ENCODE measurements at places on chromosomes 11 and 22. TPM values are rescaled to one million over a fixed set of nuclear protein-coding genes. Genes with fewer than 3 reads are reported as not detected.

The EFEMP2 gene
- polyA plus RNA-seq = 102 TPM

The OR9G4 gene
- not detected for polyA plus RNA-seq

The PANX2 gene
- polyA plus RNA-seq = 1.3 TPM

- DNase-seq = no peak
Observed at GRCh38 chr11:34280945-34281872, 76.6 kb downstream of the ABTB2 start.

- no peak for DNase-seq
Observed at GRCh38 chr22:19271856-19272535, 19.5 kb downstream of the CLTCL1 start.

DNA sequence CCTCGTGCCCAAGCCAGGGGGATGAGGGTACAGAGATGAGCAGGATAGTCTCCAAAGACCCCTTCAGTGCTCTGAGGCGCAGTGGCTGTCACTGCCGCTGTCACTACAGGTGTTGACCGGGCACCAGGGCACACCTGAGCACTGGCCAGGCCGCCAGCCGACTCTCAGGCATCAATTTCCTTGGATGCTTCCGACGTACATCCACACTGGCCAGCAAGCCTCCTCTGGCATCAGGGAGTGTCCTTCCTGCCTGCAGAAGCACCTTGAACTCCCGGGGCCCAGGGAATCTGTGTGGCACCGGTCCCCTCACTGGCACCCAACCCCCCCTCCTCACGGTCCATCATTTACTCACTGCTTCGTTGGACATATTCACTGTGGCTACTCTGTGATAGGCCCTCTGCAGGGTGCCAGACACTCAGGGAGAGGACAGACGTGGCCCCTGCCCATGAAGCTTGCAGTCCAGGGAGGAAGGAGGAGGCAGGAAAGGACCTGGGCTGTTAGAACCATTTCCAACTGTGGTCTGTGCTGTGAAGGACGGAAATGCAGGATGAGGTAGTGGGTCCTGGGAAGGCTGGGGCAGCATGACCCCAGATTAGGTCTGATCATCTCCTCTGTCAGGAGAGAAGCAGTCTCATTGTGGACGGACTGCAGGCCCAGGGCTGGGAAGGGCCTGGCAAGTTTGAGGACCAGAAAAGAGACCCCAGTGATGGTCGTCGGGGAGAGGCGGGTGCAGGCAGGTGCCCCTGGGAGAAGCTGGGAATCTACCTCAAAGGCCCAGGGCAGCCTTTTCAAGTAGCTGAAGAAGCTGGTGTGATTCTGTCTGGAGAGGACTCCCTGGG lies 46.3 kb upstream of the ANO1 start:
- DNase-seq = no peak

GRCh38 chr22:19350476-19350859 lies 58.9 kb upstream of the CLTCL1 start:
- DNase-seq = no peak

- DNase-seq = no peak
Observed at GRCh38 chr11:61994981-61995380, 27.5 kb upstream of the FTH1 start.
